HTR-8/SVneo (cell line): ENCODE measurements at places on chromosomes 16 and 17.

GRCh38 chr17:56608944-56609343 is 15.4 kb downstream of the NOG start:
- DNase-seq, result no peak

DNA sequence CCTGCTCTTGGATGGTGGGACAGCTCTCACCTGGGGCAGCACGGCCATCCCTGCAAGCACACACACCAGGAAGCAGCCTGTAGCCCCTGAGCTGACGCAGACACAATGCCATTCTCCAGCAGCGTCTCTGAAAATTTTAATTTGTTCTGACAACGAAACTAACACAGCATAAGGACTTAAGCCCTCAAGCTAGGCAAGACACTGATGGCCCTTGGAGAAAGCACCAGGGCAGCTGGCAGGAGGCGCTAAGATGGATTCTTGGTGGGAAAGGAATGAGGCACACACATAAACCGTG is 2.7 kb upstream of the LIMD2 start:
- DNase-seq, result no peak

DNA sequence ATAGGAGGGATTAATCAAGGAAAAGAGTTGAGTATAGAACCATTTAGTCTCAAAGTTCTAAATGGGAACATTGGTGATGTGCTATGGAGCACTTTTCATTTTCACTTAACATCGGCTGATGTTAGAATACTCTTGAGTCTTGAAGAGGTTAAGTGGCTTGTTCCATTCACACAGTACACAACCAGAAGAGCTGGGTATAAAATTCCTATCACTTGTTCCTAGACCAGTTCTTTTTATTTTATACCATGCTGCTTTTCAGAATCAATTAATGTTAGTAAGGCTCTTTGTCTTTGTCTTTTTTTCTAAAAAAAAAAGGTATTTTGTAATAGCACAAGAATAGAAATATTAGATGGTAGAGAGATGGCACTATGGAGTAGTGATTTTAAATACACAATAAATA is 1.7 kb upstream of the KRTAP1-1 start:
- no peak for DNase-seq

DNA sequence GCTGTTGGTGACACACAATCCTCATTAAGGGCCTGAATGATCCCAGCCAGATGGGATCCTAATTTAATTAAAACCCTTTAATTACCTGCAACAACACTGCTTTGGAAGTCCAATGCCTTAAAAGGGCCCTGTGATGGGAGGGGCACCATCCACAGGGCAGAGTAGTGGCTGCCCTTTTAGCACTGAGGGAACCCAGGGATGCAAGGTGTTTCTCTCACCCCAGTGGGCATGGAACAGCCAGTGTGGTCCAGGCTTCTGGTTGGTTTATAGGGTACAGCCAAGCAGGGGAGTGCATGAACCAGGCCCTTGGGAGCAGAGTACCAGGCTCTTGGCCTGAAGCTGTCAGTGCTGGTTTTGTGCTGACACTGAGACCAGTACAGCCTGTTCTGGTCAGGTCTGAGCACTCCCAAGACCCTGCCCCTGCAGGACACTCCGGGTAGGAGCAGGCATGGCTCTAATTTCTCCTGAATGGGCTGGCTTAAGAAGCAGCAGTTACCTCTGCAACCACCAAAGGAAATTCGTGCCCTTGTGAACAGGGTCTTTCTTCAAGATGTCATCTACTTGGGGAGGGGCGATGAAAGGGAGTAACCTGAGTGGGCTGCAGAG is 9.9 kb downstream of the NXPH3 start:
- no peak for DNase-seq

- DNase-seq, result no peak
Observed at GRCh38 chr17:17957584-17957916, 14.7 kb downstream of the TOM1L2 start.

DNA sequence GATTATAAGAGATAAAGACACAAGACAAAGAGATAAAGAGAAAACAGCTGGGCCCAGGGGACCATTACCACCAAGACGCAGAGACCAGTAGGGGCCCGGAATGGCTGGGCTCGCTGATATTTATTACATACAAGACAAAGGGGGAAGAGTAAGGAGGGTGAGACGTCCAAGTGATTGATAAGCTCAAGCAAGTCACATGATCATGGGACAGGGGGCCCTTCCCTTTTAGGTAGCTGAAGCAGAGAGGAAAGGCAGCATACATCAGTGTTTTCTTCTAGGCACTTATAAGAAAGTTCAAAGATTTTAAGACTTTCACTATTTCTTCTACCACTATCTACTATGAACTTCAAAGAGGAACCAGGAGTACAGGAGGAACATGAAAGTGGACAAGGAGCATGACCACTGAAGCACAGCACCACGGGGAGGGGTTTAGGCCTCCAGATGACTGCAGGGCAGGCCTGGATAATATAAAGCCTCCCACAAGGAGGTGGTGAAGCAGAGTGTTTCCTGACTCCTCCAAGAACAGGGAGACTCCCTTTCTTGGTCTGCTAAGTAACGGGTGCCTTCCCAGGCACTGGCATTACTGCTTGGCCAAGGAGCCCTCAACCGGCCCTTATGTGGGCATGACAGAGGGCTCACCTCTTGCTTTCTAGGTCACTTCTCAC is 63.9 kb upstream of the ARL4D start:
- DNase-seq, result no peak

DNA sequence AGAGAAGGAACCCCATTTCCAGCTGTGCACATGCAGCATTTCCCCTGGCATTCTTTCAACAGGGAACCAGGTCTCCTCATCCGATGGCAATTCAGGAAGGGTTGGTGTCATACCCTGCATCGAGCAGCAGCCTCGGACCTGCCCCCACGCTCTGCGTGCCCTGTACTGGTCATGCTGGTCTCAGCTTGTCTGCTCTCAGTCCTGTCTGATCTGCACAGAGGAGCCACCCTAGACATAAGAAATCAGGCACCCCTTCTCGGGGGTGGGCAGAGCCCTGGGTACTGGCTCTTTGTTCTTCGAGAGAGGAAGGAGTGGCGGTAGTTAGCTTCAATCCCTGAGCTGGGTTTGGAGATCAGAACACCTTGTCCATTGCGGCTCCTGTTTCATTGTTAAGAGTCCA is 162.0 kb upstream of the RPH3AL start:
- no peak for DNase-seq

DNA sequence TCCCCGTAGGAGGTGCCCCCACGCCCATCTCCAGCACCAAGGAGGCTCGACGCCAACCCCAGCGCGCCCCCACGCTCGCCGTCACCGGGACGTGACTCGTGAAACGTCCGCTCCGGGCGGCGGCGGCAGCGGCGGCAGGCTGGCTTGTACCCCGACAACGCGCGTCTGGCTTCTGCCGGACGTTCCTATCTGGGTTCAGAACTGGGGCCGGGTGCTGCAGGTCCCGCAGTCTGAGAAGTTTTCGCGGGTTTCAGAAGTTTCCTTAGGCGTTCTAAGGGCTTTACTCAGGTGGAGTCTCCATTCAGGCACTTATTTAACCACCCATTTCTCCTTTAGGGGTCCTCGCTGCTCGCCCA is 672 bp upstream of the ALKBH5 start:
- peak; percentile 93 for DNase-seq

- no peak for DNase-seq
Observed at GRCh38 chr17:30299000-30299399, 7.3 kb upstream of the BLMH start.

GRCh38 chr17:82171750-82172375 is 40.8 kb downstream of the CCDC57 start:
- no peak for DNase-seq

GRCh38 chr16:66523861-66524354 is 26.0 kb downstream of the TK2 start:
- DNase-seq, result no peak

- DNase-seq, result no peak
Observed at GRCh38 chr16:24302636-24303035, 46.5 kb downstream of the CACNG3 start.

GRCh38 chr17:75228847-75229246 is 23.4 kb downstream of the NUP85 start:
- DNase-seq, result no peak

DNA sequence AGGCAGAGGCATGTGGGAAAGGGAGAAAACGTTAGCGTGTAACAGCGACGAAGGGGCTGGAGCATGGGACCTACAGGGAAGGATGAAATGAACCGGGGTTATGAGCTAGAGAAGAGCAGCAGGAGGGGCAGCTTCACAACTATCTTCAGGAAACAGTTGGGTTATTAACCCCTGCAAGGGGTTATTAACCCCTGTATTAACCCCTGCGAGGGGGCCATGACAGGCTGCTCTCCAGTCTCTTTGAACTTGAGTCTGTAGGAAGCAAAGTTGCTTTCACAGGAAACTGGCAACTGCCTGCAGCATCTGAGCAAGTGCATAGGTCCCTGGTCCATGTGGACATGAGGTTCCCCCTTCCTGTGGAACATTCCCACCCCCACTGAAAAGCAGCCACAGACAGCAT is 119.2 kb upstream of the CRHR1 start:
- DNase-seq, result no peak

DNA sequence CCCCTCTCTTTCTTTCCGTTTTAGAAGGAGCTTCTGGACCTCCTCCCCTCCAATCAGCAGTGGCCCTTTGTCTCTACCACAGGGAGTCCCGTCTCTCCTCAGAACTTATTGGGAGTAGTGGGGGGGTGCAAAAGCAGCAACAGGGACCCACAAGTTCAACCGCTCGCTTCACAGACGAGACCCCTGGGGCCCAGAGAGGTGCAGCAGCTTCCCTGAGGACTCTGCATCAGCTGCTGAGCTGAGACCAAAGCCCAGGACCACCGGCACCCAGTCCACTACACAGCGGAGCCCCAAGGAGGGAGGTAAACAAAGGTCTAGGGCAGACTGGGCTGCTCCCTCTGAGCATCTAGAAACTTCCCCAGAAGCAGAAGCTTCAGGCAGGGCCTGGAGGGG is 123.9 kb downstream of the SDK2 start:
- no peak for DNase-seq

DNA sequence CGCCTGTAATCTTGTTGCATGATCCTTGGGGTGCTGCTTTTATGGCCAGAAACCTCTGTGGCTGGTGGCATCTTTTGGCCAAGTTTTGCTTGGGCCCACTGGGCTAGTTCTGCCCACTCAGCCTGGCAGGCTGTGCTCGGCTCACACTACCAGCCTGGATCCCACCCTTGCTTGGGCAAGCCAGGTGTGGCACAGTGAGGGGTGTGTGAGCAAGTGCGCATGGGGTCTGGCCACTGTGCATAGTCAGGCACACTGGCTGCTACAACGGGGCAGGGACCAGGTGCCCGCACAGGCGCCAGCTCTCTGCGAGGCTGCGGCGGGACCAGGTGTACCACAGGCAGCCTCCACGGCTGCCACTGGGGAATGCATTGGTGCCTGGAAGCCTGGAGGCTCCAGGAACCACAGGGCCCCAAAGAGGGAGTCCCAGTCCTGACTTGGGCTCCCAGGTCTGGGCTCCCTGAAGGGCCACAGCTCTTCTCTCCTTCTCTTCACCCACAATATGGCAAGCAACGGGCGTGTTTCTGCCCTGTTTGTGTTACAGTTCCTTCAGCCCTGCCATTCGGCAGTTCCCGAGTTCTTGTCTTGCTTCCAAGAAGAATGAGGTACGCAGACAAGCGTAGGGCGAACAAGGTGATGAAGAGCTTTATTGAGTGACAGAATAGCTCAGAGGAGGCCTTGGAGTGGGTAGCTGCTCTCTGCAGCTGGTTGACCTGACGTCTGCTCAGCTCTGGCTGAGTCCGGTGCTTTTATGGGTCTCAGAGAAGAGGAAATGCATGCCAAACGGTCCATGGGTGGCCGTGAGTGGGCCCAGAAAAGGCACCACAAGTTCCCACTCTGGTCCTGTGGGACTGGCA is 26.7 kb upstream of the PRM1 start:
- DNase-seq, result no peak

DNA sequence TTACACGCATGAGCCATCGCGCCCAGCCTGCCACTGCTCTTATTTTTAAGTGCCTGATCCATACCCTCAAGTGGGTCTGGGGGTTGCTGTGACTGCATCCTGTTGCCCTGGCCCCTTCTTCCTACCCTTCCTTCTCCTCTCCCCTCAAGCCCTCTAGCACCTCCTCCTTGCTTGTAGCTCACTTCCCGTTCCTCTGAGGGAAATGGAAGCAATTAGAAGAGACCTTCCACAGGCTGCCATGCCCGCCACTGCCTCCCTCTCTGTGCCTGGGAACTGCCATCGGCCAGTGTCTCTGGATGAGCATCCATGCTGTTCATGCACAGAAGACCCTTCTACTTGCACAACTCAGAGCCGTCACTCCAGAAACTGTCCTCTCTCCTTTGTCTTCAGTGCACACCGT is 10.6 kb upstream of the TFAP4 start:
- no peak for DNase-seq

DNA sequence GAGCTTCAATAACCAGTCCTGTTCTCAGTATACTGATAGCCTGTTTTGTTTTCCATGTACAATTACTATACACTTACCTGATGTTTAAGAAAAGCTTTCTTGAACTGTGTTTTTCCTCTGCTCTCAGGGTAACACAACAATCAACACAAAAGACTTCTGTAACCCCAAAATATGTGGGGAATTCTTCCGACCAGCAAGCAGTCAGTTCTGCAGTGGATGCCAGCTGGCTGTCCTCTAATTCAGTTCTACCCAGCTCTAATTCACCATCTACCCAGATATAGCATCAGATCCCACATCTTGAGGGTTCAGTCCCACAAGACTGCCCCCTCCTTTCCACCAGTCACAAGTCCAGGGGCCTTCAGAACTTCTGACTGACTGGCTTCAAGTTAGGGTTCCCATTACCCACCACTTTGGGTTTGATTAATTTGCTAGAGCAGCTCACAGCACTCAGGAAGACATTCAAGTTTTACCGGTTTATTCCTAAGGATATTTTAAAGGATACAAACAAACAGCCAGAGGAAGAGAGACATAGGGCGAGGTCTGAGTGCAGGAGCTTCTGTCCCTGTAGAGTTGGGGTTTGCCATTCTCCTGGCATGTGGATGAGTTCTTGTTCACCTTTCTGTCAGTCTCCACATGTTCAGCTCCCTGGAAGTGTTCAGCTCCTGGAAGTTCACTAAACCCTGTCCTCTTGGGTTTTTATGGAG is 178.2 kb downstream of the CHD9 start:
- DNase-seq, result no peak

DNA sequence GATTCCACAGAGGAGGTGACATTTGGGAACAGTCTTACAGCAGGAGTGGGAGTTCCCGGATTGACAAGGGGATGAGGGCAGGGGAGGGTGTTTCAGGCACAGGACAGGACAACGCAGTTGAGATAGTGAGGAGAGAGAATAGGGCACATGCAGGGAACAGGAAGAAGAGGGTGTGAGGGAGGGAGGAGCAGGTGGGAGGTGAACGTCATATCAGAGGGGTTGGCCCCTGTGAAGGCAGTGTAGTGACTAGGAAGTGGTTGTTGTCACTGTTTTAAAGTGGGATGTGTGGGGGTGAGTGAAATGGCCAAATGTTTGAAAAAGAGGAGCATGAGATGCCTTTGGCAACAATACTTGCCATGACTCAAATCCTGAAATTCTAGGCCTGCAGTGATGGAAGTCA is 12.2 kb downstream of the PRKCB start:
- no peak for DNase-seq

- DNase-seq, result no peak
Observed at GRCh38 chr16:12354296-12354833, 377.8 kb downstream of the SNX29 start.

- no peak for DNase-seq
Observed at GRCh38 chr16:27408012-27408601, 6.1 kb downstream of the IL21R start.

GRCh38 chr17:27797390-27798091 is 2.8 kb downstream of the NOS2 start:
- DNase-seq, result no peak

GRCh38 chr17:45046537-45047125 is 4.8 kb downstream of the DCAKD start:
- DNase-seq, result no peak
